ENCODE measurements at places on chromosomes 11 and 22. TPM values are rescaled to one million over a fixed set of nuclear protein-coding genes. Genes with fewer than 3 reads are reported as not detected.

GRCh38 chr11:104968355-104968855 lies at the start of gene CASP4:
CASP4 (minus strand) TSS chr11:104968574; CDS start chr11:104968525, 49 bp downstream.
- no peak for DNase-seq

DNA sequence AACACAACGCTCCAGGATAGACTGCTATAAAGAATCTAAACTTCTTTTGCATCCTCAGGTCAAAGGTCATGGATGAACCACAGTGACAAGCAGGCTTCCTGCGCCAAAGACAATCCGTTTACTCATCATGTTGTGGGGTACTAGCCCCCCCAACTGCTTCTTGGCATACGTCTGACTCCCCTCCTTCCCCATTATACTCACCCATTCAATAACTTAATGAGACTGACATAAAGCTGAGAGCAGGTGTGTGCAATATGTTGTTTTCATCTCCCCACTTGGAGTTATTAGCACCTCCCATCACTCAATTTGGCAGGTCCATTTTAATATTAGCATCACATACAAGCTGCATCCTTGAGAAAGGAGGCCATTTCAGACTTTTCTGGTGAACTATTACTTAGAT lies 157.1 kb downstream of the CADM1 start:
- DNase-seq: no peak

- DNase-seq: no peak
These were observed 4.1 kb downstream of the MIF start for GRCh38 chr22:23898006-23898974.

GRCh38 chr11:20933958-20934357 lies 264.6 kb downstream of the NELL1 start:
- DNase-seq: no peak

DNA sequence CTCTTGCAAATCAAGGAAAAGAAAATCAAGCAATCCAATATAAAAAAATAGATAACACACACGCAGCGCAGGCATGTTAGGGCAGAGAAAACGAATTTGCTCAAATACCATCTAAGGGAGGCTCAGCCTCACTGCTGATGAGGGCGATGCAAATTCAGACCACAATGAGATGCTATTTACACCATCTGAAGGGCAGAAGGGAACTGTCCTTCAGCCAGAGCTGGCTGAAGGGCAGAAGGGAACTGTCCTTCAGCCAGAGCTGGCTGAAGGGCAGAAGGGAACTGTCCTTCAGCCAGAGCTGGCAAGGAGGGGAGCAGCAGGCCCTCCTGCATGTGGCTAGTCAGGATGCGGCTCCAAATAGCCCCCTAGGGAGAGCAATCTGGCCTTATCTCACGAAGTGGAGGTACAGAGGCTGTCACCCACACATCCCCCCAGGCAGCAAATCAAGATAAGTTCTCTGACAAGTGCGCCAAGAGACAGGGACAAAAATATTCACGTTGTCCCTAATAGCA lies 7.6 kb upstream of the SLC39A13 start:
- DNase-seq: no peak

GRCh38 chr11:69194956-69195355 lies 39.2 kb downstream of the SMIM38 start:
- DNase-seq: no peak

DNA sequence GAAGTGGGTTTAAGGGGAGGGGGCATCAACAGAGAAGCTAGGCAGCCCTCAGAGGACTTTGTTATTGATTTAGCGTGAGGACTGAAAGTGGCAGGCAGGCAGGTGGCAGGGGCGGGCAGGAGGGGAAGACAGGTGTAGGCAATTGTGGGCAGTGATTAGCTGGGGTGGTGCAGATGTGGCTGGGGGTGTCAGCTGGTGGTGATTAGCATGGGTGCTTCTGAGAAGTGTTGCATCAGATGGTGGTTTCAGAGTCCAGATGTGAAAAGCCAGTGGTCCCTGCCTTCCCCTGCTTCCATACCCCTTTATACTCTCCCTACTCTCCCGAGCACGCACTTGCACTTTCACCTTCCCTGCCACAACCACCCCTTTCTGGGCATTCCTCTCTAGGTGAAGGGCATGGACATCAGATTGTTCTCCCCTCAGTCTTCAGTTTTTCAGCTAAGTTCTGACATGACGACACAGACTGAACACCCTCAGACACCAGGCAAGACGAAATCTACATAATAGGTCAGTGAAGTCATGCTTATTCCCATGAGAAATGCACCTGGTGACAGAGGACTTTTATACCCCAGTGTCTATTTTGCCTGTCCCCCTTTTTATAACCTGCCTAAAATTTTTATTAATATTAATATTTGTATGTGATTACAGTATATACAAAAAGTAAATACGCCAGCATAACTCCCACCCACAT lies 435.7 kb upstream of the CADM1 start:
- no peak for DNase-seq

GRCh38 chr11:117205211-117205818 lies 6.1 kb downstream of the TAGLN start:
- no peak for DNase-seq

- DNase-seq: no peak
These were observed 41.5 kb downstream of the CSTPP1 start for GRCh38 chr11:46978005-46978491.

- DNase-seq: no peak
These were observed 65.6 kb upstream of the SESN3 start for GRCh38 chr11:95296621-95297025.

DNA sequence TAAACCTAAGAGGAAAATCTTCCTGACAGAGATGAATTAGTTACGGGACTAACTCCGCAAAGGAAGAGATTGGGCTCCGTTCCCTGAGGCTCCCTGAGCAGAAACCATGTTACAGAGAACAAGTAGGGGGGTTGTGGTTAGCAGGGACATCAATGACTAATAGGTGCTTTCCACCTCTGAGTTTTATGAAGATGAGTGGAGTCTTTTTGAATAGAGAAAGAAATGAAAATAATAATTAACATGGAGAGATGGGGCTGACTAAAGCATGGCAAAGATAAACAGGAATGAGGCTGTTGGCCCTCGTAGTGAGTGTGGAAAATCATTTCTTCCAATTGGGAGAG lies 47.5 kb upstream of the PICALM start:
- DNase-seq: no peak

DNA sequence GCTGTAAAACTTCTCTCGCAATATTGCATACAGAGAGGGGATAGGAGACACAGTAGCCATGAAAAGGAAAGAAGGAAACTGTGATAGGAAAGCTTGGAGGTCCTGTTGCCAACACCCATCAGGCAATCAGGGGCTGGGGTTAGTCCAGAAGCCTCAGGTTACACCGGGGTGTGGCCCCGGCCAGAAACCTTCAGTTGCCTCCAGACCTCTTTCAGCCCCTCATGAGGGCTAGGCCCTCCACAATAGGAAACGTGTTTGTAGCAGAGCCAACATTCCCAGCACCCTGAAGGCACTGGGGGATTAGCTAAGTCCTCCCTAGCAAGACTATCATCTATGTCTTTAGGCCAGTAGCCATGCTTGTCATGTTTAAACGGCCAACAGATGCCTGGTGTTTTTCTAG lies 1048.0 kb upstream of the CNTN5 start:
- DNase-seq: no peak

GRCh38 chr22:17974087-17974486 lies 50.3 kb downstream of the MICAL3 start:
- DNase-seq: no peak

DNA sequence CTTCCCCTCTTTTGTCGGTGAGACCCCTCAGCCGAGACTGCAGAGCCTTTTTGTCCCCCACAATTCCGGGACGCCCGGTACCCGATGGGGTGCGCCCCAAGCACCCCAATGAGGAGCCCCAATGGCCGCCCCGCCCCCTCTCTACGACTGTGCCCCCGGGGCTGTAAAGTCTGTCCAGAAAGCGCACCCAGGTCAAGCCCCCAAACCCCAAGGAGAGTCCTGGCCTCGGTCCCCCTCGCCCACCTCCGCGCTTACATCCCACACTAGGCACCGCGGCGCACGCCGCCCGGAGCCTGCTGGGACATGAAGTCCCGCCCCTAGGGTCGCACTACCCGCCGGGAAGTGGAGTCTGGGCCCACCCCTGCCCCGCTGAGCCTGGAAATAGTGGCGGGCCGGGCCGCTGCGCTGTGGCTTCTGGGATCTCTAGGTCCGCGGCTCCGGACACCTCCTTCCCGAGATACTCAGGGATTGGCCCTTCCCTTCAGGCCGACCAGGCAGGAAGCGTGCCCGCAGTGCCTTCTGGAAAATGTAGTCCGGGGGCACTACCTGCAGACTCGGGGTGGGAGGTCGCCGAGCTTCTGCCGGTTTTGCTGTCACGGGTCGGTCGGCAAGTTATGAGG lies at the start of gene MEN1:
Gene MEN1, minus strand, starts transcription at position 281 of the 620 bp plus-strand sequence. CDS start 442 bp downstream, outside the sequence.
- peak; percentile 92 for DNase-seq

DNA sequence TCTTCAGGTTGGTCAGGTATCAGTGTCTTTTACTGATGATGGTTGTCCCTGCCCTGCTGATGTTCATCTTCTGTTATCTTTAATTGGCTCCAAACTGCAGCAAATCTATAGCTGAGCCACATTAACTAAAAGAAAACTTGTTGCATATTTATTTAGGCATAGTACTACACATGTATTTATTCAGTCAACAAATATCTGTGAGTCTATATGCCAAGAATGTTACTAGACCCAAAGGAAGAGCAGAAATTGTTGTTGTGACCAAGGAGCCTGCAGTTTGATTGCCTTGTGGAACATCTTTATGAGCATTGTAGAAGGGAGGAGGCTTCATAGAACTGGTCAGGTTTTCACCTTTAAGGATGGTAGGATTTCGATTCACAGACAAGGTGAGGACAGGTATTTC lies 10.1 kb downstream of the BMAL1 start:
- no peak for DNase-seq

GRCh38 chr11:66076561-66076960 lies 6.5 kb downstream of the PACS1 start:
- no peak for DNase-seq

Gene CRYBA4
- not detected for total RNA-seq

Gene LDLRAD3
- 7.1 TPM for total RNA-seq

Gene MIOX
- not detected for total RNA-seq

Gene TMEM121B
- total RNA-seq: 0.41 TPM

Gene MYOD1
- total RNA-seq: not detected

Gene NXPE2
- 0.17 TPM for total RNA-seq

Gene CBLIF
- total RNA-seq: not detected

Gene RBFOX2
- total RNA-seq: 63.1 TPM

Gene C1QTNF6
- total RNA-seq: 7.2 TPM

Measured in left lung (tissue), 14 donors.